ENCODE measurements at places on chromosomes 2 and 18.

GRCh38 chr2:159459279-159459678 is 157.1 kb downstream of the BAZ2B start:
- no peak for DNase-seq

- no peak for DNase-seq
Measured at GRCh38 chr2:76197428-76197827, 486.7 kb upstream of the GCFC2 start.

DNA sequence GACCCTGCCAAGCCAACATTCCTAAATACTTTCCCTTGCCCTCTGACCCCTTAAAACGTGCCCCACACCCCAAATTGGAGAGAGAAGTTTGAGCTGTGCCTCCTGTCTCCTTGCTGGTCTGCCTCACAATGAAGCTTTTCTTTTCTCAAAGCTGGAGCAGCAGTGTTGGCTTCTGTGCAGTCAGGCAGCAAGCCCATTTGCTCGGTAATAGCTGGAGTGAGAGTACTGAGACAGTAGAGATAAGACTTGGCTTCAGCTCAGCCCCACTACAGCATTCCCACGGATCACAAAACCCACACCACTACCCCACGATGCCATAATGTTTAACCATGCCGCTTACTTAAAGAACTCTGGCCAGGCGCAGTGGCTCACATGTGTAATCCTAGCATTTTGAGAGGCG is 73.0 kb downstream of the NCAPH start:
- no peak for DNase-seq

DNA sequence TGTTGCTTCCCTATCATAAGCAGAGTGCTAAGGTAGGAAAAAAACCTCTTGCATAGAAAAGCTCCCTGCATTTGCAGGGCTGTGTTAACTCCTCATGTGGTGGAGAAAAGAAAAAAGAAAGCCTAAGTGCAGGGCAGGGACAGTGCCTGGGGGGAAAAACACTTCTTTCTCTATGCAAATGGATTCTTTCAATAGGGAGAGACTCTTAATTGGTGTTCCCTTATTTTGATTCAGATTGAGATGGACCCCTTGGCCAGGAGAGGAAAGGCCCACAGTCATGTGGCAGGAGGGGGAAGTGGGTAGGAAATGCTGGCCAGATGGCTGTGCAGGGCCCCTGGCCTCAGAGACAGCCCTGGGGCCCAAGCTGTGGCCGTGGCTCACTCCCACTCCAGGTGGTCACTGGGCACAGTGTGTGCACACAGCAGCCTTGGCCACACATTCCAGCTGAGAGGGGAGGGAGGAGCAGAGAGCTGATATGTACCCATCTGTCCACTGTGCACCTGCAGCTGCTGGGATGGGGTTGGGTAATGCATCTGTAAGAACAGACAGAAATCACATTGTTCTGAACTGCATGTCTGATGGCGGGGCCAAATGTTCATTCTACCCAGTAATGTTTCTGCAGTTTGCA is 410.4 kb downstream of the DSC3 start:
- no peak for DNase-seq

DNA sequence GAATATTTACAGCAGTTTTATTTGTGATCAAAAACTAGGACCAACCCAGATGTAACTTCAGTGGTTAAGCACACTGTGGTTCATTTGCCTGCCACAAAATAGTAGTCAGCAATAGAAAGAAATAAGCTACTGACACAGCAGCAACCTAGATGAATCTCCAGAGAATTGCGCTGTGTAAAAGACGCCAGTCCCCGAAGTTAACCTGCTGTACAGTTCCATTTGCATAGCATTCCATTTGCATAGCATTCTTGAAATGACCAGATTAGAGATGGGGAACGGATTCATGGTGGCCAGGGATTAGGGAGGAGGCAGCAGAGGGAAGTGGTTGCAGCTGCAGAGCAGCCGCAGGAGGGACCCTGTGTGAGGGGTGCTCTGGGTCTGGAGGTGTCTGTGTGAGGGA is 39.3 kb upstream of the NFATC1 start:
- no peak for DNase-seq

GRCh38 chr2:30684996-30685395 is 122.2 kb downstream of the CAPN13 start:
- DNase-seq = no peak

- no peak for DNase-seq
Measured at GRCh38 chr2:112493858-112494648, 12.1 kb downstream of the TTL start.

DNA sequence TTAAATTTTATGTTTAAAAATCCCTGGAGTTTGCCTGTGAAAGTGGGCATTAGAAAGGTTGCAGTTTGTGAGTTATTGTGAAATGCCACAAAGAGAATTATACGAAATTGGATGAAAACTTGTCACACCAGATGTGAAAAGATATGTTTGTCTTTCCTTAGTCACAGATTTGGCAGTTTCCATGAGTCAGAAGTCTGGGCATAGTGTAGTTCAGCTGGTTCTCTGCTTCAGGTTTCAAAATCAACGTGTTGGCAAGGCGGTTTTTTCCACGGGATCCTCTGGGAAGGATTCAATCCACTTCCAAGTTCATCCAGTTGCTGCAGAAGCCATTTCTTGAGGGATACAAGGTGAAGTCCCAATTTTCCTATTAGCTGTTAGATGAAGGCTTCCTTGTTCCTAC is 658.0 kb upstream of the CDH2 start:
- DNase-seq = no peak

All from OCI-LY7 (cell line).